ENCODE measurements at places on chromosomes 7 and 10.

GRCh38 chr7:80581486-80582260 lies 56.8 kb upstream of the CD36 start:
- no peak for DNase-seq

GRCh38 chr10:86288695-86289576 lies 77.7 kb downstream of the GRID1 start:
- DNase-seq, result no peak

GRCh38 chr7:12370249-12370648 lies 33.4 kb downstream of the VWDE start:
- DNase-seq, result no peak

GRCh38 chr10:131906269-131906639 lies 5.4 kb downstream of the PPP2R2D start:
- no peak for DNase-seq

DNA sequence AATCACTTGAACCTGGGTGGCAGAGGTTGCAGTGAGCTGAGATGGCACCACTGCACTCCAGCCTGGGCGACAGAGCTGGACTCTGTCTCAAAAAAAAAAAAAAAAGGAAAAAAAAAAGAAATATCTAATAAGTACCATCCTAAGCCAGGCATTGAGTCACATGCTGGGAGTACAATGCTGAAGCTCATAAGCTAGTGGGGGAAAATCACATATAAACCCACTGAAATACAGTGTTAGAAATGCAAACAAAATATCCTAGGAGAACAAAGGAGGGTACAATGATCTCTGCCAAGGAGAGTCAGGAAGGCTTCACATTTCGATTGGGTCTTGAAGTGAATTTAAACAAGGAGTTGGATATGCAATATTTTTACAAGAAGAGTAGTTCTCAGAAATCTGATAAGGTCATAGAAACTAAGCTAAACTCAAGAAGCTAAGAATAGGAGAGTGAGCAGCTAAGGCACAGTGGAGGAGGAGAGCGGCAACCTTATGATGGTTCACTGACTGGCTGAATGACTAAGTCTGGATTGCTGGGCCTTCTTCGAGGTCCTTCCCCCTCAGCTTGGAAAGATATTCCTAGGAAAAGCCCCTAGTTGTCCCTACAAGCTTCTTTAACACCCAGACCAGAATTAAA lies 115.5 kb downstream of the PHTF2 start:
- DNase-seq, result no peak

DNA sequence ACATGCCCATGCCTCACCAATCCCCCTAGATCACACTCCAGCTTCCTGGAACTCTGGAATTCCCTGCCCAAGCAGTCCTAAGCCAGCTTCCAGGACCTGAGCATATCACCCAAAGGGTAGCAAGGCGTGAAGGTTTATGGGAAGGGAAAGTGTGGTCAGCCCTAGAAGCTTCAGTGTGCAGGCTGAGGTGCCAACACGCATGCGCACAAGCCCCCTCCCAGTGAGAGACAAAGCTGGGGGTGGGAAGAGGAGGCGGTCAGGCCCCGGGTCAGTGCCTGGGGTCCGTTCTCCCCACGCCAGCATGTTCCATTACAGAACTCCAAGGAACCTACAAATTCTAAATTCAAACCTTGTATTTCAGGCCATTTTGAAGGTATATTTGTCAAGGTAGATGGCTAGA lies 103.6 kb upstream of the C7orf33 start:
- no peak for DNase-seq

- no peak for DNase-seq
Observed at GRCh38 chr7:29397398-29397797, 166.2 kb upstream of the PRR15 start.

GRCh38 chr10:17851611-17852010 lies 42.5 kb downstream of the MRC1 start:
- DNase-seq, result no peak

DNA sequence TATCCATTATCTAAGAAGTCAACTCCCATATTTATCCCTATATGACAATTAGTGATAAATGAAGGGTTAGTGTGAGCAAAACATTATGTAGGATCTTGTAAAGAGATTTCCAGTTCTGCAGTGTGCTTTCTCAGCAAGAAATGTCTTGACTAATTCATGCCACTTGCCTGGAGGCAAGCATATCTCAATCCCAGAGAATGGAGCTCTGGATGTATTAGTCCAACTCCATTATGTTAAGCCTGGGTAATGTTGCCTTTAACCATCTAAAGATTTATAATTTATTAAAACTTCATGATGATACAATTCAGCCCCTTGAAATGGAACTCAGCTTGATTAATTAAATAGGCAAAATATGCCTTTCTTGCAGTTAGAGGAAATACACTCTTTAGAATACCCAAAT lies 1079.9 kb upstream of the LRRTM3 start:
- no peak for DNase-seq
